ENCODE measurements at places on chromosomes 6 and 20.

GRCh38 chr6:116364321-116364720 is 6.4 kb upstream of the DSE start:
- no peak for DNase-seq

DNA sequence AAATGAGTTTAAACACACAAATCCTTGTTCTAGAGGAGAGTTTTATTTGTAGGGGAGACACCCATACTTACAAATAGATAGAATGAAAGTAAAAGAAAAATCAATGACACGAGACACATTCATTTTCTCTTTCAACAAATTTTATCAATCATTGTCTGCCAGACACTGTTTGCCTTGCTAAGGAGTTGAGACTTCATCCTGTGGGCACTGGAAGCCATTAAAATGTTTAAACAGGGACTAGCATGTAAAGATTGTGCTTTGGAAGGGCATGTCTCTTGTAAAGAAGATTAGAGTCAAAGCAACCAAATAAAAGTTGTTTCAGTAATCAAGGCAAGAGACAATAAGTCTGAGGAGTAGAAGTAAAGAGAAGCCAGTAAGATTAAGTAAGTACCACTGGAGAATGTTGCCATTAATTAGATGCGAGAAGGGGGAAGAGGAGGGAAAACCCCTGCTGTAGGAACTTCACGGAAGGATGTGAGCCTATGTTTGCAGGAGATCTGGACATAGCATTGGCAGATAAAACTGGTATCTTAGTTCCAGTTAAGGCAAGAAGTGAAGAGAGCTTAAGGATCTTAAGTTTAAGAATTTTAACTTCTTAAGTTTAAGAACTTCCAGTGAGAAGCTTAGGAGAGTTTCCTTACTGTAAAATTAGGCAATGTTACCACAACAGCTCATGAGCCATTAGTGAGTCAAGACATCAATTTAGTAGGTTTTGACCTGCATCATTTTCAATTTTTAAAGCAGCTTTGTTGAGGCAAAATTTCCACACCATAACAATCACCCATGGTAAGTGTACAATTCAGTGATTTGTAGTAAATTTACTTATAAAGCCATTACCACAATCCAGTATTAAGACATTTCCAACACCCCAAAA is 117.0 kb upstream of the UST start:
- no peak for DNase-seq

DNA sequence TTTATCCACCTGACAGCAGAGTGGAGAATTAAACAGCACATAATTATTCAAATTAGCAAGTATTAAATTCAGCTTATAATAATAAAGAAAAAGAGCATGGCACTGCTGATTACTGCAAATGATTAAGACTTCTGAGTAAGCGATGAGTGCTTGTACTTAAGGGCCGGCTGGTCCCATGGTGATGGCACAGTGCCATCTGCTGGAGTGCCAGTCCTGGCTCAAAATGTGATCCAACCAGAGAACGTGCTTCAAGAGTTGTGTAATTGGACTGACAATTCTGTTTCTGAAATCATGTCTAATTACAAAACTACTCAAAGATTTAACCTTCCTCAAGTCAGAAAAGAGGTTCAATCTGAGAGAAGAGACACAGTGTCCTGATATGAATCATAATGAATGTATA is 181.6 kb upstream of the RGS17 start:
- no peak for DNase-seq

DNA sequence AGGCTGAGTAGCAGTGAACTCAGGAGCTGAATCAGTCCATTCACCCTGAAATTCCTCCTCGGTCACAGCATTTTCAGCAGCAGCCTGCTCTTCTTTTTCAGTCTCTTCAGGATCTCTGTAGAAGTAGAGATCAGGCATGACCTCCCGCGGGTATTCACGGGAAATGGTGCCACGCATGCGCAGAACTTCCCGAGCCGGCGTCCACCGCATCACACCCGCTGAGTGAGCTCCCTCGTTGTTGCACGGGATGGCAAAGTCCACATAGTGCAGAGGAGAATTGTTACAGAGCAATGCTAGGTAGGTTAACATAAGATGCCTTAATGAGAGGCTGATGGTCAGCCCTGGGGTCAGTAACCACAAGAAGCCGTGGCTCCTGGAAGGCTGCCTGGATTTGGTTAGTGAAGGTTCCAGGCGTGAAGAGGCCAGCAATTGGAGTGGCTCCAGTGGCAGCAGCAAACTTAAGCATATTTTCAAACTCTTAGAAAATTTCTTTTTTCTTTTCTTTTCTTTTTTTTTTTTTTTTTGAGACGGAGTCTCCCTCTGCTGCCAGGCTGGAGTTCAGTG is 113.5 kb upstream of the HDAC2 start:
- DNase-seq = no peak

- DNase-seq = no peak
Observed at GRCh38 chr6:36544228-36544627, 3.1 kb downstream of the STK38 start.

GRCh38 chr6:139983555-139984276 is 609.3 kb upstream of the CITED2 start:
- no peak for DNase-seq

GRCh38 chr6:13695252-13695651 is 16.4 kb downstream of the RANBP9 start:
- DNase-seq = no peak

DNA sequence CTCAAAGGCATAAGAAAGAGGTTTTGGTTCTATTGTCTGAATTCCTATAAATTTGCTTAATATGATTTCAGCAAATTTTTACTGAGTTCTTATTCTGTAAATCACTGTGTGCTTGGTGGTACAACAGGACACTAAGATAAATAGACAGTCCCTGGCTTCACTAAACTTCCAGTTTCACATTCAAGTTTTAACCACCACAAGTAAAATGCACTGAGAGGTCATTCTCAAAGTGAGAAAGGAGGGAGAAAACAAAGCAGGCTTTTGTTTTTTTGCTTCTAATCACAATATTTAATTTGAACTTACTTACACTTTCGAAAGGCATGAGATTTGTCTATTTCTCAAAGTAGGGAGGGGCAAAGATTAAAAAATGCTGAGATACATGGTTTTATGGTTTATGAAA is 445.7 kb downstream of the CDC5L start:
- no peak for DNase-seq

- DNase-seq = no peak
Observed at GRCh38 chr6:106511288-106512047, 117.8 kb downstream of the RTN4IP1 start.

DNA sequence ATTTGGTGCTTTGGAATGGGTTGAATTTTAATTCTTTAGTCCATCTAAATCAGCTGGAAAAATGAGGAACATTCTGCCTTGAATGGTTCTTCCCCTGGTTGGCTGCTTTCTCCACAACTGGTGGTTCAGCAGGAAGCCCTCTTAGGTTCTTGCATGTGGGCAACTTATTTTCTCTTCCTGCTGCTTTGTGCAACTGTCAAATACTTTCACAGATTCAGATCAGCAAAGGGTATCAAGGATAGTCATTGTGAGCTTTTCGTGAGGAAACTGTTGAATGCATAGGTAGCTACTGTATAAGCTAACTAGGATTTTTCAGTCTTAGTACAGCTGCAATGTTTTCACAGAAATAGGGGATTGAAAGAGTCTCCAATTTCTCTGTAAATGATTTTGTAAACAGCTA is 72.9 kb upstream of the MRAP2 start:
- no peak for DNase-seq

- no peak for DNase-seq
Observed at GRCh38 chr6:11812951-11813350, 34.3 kb upstream of the ADTRP start.

GRCh38 chr6:87926687-87927086 is 121.0 kb upstream of the SPACA1 start:
- no peak for DNase-seq

- no peak for DNase-seq
Observed at GRCh38 chr6:137017081-137017480, 27.7 kb downstream of the IL20RA start.

DNA sequence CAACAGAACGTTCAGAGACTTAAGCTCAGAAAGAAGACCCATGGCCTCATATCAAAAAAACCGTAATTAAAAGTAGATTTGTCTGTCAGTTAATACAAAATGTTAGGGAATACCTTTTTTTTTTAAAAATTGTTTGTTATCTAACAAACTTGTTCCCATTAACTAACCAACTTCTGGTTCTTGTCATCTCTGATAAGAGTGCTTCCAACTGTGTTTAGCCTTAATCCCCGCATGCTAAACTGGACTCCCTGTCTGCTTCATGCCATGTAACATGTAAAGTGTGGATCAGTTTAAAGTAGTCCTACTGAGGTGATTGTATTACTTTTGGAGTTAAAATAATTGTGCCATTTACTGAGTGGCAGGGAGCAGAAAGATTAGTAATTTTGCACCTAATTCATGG is 6.3 kb downstream of the JARID2 start:
- DNase-seq = no peak

DNA sequence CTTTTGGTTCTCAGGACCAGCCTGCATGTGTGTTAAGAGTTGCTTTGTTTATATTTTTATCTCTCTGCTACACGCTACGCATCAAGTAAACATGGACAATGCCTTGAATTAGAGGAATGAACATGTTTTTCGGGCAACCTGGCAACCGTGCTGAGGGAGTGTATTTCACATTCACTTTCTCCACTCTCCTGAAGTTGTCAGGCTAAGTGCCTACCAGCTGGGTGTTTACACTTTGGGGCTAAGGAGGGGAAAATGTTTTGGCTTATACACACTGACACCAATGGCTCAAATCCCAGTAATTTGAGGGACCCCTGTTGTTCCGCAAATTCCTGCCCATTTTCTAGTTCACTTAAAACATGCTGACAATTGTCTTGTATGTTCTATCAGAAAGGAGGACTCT is 141.5 kb upstream of the PDE7B start:
- DNase-seq = no peak

DNA sequence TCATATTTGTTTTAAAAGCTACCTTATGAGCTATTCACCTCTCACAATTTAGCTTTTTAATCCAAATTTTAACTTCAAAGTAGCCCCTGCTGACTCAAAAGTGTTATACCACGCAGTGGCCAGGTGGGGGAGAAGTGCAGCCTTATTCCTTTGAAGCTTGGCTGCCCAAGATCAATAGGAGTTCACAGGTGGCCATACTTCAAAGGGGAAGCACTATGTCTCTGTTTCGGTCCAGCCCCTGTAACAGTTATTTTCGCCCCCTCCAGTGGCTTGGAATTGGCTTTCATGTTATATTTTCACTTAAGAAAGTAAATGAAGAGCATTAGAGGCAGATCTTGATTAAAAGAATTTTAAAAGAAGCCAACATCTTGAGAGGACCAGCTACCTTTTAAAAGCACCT is 608.4 kb downstream of the EPHA7 start:
- DNase-seq = no peak

DNA sequence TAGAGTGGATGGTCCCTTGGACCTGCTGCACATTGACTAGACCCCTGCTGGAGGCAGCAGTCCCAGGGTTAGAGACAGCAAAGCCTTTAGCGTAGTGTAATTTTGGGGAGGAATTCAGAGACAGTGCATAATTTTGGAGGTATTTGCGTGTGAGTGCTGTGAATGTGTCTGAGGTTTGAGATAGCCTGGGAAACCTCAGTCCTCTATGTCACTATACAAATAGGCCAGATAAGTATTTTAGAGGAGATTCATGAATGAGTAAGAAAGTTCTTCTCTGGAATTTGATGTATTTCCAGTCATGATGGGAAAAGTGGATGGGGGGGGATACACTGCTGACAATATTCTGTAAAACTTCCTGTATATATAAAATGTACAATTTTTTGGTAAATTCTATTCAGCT is 25.8 kb upstream of the MTRF1L start:
- DNase-seq = no peak

- DNase-seq = peak; percentile 89
Observed at GRCh38 chr6:89970609-89971337, 76.5 kb downstream of the GJA10 start.

- no peak for DNase-seq
Observed at GRCh38 chr6:2412731-2413130, 167.3 kb upstream of the GMDS start.

- no peak for DNase-seq
Observed at GRCh38 chr6:44660561-44661220, 273.2 kb downstream of the CDC5L start.

- DNase-seq = no peak
Observed at GRCh38 chr6:117771403-117771802, 96.1 kb downstream of the NUS1 start.

DNA sequence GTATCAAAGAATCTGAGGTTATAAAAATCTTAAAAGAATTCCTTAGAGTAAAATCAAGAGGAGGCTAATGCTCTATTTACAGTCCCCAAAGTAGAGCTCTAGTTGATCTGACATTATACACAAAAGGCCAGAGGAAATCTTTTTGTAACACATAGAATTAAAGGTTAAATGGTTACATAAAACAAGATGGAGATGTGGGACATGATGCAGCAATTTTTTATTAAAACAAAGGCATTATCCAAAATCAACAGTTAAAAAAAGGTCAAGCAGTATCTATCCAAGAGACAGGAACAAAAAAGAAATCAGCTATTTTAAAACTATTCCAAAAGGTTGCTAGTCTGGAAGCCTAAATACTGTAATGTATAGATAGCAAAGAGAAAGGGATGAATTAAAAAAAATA is 20.4 kb downstream of the ELOVL5 start:
- DNase-seq = no peak
